ENCODE measurements at places on chromosomes 6 and 20.

GRCh38 chr6:34486106-34486740 is 20.3 kb downstream of the PACSIN1 start:
- DNase-seq, result no peak

DNA sequence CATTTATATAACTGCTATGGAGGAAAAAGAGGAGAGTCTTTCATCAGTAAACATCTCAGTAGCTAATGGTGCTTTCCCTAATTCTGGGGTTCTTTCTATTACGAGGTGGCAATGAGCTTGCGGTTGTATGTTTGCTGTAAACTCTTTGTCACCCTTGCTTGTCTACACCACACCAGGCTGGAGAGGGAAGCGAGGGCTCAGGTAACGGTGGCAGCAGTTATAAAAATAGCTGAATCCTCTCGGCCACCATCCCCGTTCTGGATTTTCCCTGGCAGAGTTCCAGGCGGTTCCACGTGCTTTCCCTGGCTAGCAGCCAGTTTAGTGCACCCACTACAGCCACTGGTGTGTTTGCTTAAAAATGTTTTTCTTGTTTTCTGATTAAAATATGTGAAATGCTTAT is 39.0 kb downstream of the MAS1 start:
- no peak for DNase-seq

GRCh38 chr6:24613361-24614042 is 32.5 kb downstream of the KIAA0319 start:
- no peak for DNase-seq

DNA sequence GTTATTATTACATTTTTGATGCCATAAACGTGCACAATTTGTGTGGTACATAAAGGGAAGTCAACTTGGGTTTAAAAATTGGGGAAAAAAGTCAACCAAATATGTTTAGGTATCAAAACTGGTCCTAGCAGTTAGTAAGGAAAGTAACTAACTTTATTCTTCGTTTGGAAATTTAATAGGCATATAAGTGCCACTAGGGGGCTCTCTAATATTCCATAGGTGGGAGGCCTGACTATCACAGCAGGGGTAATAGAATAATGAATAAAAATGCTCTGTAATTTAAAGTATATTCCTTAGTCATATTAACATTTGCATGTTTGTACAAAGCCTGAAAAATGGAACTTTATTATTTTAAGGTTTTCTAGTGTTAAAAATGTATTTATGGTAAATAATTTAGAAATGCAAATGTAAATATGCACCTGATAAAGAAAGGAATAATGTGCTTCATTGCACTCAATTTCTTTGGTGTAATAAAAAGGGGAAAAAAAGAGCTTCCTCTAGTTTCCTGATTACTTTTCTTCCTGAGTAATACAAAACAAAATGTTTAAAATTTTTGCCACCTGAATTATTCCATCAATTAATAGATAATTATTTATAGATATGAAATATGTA is 125.7 kb upstream of the HDAC2 start:
- no peak for DNase-seq

DNA sequence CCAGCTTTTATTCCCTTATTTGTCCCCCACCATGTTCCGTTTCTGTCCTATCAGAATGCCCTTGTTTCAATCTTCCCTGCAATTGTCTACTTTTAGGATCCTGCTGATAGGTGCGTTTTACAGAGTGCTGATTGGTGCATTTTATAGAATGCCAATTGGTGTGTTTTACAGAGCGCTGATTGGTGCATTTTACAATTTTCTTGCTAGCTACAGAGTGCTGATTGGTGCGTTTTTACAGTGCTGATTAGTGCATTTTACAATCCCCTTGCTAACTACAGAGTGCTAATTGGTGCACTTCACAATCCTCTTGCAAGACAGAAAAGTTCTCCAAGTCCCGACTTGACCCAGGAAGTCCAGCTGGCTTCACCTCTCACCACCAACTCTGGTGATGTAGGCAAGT is 161.6 kb upstream of the CDYL start:
- DNase-seq, result no peak
